ENCODE measurements at places on chromosomes 11 and 22.
A peak's percentile ranks its signal among the peaks of the same experiment; 100 is the strongest.

DNA sequence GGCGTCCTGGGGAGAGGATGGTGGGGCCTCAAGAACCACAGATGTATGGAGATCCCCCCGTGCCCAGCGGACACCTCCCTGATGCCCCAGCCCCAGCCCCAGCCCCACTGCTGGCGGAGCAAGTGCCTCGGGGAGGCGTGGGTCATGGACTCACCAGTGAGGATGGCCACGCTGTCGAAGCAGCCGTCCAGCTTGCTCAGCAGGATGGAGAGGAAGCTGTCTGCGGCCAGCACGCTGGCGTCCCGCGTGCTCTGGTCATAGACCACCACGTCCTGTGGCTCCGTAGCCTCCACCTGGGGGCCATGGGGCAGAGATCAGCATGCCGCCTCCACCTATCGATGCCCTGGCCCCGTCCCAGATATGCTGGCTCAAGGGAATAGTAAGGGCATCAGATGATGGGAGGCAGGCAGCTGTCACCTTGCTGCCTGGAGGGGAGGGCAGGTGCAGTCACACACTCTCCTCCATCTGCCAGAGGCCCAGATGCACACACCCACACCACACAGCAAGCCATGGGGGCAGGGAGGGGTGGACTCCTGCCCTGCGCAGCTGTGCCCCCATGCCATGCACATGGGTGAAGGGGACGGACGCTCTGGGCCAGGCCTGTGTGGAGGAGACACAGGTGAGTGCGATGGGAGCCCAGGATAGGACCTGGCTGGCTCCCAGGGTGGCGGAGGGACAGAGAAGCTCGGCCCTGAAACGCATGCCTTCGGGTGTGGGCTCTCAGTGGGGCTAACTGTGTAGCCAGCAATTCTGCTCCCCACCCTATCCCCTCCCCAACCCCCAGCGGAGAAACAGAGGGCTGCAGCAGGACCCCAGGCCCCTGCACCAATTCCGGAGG lies 8.2 kb downstream of the DUSP8 start:
- no peak for DNase-seq

GRCh38 chr11:102429691-102430090 lies 22.9 kb downstream of the TMEM123 start:
- no peak for DNase-seq

DNA sequence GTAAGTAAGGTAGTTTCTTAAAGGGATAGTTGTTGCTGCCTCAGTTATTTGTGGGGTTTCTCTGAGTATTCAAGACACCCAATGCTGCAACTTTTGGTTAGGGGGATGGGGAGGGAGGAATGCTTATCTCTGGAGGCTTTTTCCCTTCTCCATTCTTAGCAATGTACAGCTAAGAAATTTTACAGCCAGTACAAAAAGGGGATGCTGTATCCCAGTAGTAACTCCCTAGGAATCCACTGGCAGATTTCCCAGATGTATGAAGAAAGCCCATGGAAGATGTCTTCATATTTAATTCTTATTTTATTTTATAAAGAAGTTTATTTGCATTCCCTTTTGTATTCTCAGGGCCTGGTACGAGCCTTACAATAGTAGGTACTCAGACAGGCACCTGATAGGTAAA lies 154.8 kb downstream of the ENTHD1 start:
- DNase-seq = no peak

DNA sequence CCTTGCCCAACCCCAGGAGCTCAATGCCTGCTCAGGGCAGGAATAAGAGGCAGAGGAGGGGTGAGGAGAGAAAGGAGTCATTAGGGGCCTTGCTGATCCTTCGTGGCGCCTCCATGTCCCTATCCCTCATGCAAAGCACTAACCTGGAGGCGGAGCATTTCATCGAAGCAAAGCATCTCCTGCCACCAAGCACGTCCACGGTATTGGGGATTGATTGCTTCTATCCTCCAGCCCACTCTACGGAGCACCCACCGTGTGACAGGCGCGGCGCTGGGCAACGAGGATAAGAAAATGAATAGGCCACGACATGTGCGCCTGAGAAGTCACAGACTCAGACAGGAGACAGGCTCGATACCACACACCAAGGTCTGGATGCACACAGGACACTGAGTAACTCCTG lies 67.0 kb downstream of the IGLL1 start:
- no peak for DNase-seq

GRCh38 chr22:43205748-43206508 lies 19.0 kb upstream of the TTLL12 start:
- peak; percentile 18 for DNase-seq

- no peak for DNase-seq
Measured at GRCh38 chr11:8596504-8597046, 2.5 kb upstream of the STK33 start.

DNA sequence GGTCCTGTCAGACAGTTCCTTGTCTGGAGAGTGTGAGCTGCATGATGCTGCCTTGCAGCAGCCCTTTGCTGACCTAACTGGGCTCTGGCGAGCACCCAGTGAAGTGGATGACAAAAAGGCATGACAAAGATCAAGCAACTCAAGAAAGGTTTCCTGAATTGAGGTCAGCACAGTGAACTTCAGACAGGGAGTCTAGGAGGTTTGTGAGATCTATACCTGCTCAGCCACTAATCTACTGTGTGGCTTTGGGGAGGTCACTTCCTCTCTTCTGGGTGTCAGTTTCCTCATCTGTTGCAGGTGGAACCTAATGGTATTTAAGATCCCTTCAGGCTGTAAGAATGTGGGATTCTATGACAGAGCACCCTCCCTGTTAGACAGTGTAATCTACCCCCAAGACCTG lies 213.9 kb upstream of the NARS2 start:
- DNase-seq = no peak

- DNase-seq = no peak
Measured at GRCh38 chr22:46568102-46568809, 30.8 kb upstream of the CELSR1 start.

DNA sequence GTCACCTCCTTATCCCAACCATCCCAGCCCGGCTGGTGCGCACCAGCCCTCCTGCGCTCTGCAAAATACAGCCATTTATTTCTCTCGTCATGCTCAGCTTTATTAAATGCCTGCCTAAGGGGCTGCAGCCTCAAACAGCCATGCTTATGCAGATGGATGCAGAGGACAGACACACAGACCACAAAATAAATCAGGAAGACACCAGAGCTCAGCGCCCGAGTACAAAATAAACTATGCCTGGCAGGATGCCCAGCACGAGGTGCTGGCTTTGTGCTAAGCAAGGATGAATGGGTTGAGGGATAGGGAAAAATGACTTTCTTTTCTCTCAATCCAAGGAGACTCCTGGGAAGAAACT lies 70.5 kb downstream of the RPUSD4 start:
- no peak for DNase-seq

- DNase-seq = no peak
Measured at GRCh38 chr11:134668796-134669195, 256.8 kb upstream of the B3GAT1 start.

DNA sequence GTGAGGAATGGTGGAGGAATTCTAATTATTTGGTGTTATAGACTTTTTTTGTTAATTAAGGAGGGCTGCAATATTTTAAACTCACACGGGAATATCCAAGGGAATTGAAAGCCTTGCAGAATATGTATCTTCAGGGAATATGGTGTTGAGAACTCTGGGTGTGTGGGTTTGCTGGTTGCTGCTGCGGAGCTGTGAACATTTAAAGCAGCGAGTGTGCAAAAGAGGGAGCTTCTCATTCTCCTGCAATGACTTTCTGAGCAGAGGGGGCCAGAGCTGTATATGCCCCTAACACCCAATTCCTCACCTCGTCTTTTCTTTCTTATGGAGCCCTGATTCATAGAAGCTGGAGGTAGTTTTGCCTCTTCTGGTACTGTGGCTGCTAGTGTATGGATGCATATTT lies 217.7 kb downstream of the HIPK3 start:
- DNase-seq = no peak

DNA sequence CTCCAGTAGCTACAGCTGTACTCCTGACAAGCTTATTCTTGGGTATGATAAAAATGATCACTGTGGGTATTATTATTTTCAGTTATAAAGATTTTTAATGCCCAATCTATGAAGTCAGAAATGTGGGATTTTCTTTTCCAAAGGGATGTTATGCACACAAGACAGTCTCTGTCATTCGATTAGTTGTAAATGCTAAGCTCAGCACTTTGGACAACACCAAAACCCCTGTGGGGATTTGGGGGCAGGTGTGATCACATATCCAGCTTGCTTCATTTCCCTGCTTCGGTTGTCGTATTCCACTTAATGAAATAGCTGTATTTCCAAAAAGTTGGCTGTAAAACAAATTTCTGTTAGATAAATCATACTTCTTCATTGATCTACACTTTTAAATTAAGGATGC lies 931.5 kb downstream of the NTM start:
- DNase-seq = no peak

- no peak for DNase-seq
Measured at GRCh38 chr11:31813391-31814175, 2.5 kb upstream of the PAX6 start.

GRCh38 chr11:109208121-109208520 lies 213.9 kb upstream of the C11orf87 start:
- DNase-seq = no peak

DNA sequence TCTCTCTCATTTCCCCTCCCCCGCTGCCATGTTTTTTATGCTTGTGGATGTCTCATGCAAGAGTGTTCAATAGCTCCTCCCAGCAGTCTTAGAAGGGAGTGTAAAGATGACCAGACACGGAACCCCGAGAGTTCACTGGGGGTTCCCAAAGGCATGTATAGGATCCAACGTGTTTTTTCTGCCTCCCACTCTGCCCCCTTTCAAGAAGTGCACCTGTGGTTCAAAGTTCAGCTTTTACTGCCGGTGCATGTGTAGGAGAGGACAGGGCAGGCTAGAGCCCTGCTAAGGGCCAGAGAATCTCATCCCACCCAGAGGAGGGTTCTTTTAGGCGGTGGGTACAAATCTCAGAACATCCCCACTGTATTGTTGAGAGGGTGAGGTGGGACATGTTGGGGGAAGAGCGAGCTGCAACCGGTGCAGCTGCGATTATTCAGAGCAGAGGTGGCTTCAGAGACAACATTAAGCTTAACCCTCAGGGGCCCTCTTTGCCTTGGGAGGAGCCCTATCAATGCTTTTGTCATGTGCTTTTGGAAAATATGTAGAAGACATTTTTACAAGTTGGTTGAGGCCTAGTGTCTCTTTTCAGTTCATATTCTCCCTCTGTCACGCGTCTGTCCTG lies 14.5 kb downstream of the MIF start:
- no peak for DNase-seq

DNA sequence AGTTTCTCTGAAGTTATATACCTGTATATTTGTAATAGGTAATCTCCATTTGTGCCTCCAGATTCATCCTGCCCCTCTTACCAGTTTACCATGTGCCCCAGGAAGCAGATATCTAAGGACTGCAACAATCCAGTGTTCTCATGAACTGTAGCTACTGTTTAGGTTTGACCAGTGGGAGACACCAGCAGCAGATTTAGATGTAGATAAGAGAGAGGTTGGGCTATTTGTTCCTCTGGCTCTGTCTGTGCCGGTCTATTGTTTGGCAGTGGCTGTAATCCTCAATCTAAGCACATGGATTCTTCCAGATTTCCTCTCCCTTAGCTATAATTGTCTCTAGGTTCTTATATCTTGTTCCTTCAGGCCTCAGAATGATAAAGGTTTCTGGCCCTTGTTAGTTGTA lies 88.4 kb downstream of the ANO3 start:
- no peak for DNase-seq

DNA sequence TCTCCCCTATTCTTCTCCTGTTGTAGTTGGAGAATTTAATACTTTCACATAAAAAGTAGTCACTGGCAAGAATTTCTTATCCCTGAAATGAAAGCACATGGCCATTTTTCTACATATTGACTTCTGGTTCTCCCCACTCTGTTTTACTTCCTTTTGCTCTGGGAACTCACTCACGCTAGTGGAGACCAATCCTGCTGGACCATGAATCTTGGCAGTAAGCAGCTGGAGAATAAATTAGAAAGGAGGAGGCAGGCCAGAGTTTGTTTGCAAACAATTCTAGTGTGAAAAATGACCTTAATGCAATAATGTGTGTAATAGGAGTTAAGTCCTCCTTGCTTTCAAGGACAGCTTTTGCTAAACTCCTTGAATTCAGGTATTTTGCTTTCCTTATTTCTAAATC lies 412.3 kb upstream of the CHORDC1 start:
- DNase-seq = no peak

GRCh38 chr11:70110538-70111055 lies 32.5 kb downstream of the ANO1 start:
- no peak for DNase-seq

GRCh38 chr22:50396751-50397370 lies 53.7 kb downstream of the PPP6R2 start:
- DNase-seq = no peak

DNA sequence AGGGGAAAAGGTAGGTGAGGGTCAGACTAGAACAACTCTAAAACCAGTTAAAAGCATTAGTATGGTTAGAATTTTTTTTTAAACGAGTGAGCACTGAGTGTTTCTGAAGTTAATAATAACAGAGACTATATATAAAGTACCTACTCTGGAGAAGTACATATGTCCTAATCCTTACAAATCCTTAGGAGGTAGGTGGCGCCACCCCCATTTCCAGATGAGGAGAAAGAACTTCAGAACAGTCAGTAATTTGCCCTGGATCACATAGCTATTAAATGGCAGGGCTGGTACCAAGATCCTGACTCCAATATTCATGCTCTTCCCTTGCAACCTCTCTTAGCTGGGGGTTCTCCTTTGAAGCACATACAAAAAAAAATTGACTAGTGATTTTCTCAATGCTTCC lies 80.5 kb downstream of the CLPB start:
- no peak for DNase-seq

- DNase-seq = peak; percentile 42
Measured at GRCh38 chr22:31646186-31647019, 15.6 kb downstream of the PISD start.

DNA sequence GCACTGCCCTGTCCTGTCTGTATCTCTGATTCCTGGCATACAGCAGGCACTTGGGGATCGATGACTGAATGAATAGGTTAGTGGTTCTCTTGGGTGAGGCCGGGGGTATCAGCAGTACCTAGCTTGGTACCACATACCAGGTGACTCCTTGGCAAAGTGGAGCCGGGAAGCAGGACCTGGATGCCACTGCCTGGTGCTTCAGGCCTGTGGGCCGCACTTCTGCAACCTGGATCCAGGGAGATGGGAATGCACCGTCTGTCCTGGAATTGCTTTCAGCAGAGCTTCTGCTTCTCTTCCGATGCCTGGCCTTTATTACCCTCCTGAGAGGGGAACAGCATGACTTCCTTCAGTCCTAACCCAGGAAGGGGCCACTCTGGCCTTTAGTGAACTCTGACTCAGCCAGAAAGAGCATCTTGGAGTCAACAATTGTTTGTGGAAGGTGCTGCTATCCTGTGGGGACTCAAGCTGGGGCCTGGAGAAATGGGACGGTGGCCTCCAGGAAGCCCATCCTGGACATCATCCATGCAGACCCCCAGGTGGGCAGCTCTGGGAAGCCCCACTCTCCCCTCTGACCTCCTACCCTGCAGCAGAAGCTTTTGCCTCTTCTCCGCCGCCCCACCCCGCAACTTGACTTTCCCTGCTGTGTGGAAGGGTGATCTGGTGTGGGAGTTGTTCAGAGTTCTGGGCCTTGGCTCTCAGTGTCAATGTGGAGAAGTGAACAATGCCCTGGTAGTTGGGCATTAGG lies 5.1 kb downstream of the CD82 start:
- no peak for DNase-seq

- DNase-seq = no peak
Measured at GRCh38 chr11:126963115-126963514, 37.5 kb downstream of the KIRREL3 start.

- no peak for DNase-seq
Measured at GRCh38 chr11:36574486-36574885, 6.7 kb downstream of the RAG1 start.

- DNase-seq = no peak
Measured at GRCh38 chr22:36702842-36703215, 723 bp downstream of the CACNG2 start.

GRCh38 chr11:63888170-63889086 lies 28.5 kb downstream of the RCOR2 start:
- peak; percentile 55 for DNase-seq
